ENCODE measurements at places on chromosomes 3 and 15. TPM values are rescaled to one million over a fixed set of nuclear protein-coding genes. Genes with fewer than 3 reads are reported as not detected.

Gene CDHR4
- total RNA-seq, result 0.44 TPM

Gene RAB6B
- 2.4 TPM for total RNA-seq

Gene NR2E3
- total RNA-seq, result 0.16 TPM

Gene MCCC1
- total RNA-seq, result 7.8 TPM

Gene NTRK3
- 21.9 TPM for total RNA-seq

Gene SERPINI1
- total RNA-seq, result 2.4 TPM

Gene RPS17
- total RNA-seq, result 4,157 TPM

Gene TMEM108
- total RNA-seq, result not detected

Gene PIGB
- 13.9 TPM for total RNA-seq

Gene SCN11A
- not detected for total RNA-seq

Gene IL16
- total RNA-seq, result 0.25 TPM

Gene DYNLT2B
- 24.2 TPM for total RNA-seq

Gene LRTM1
- not detected for total RNA-seq

Gene KBTBD13
- not detected for total RNA-seq

Gene ADAMTS9
- 0.92 TPM for total RNA-seq

Gene PLS1
- total RNA-seq, result 11.8 TPM

Gene RTP2
- total RNA-seq, result not detected

Gene CD80
- total RNA-seq, result not detected

Gene ATP13A5
- not detected for total RNA-seq

Gene GOLGA8T
- 1.7 TPM for total RNA-seq

Gene SEMA6D
- not detected for total RNA-seq

Gene TLR9
- total RNA-seq, result 0.05 TPM

Gene WNT7A
- 0.19 TPM for total RNA-seq

Gene RPL15
- 3,109 TPM for total RNA-seq

Gene IMPG2
- total RNA-seq, result not detected

Gene HCN4
- 0.22 TPM for total RNA-seq

Gene HIGD2B
- total RNA-seq, result not detected

Gene PRTG
- 11.0 TPM for total RNA-seq

Gene SCG3
- not detected for total RNA-seq

All from A549 treated with CORT108297 at 1 μM for 4 hours (cell line).